ENCODE measurements at places on chromosomes 7 and 10.

- no peak for DNase-seq
Measured at GRCh38 chr7:29192811-29193210, 1.8 kb upstream of the CHN2 start.

- DNase-seq, result no peak
Measured at GRCh38 chr7:128809363-128809762, 17.6 kb downstream of the CCDC136 start.

DNA sequence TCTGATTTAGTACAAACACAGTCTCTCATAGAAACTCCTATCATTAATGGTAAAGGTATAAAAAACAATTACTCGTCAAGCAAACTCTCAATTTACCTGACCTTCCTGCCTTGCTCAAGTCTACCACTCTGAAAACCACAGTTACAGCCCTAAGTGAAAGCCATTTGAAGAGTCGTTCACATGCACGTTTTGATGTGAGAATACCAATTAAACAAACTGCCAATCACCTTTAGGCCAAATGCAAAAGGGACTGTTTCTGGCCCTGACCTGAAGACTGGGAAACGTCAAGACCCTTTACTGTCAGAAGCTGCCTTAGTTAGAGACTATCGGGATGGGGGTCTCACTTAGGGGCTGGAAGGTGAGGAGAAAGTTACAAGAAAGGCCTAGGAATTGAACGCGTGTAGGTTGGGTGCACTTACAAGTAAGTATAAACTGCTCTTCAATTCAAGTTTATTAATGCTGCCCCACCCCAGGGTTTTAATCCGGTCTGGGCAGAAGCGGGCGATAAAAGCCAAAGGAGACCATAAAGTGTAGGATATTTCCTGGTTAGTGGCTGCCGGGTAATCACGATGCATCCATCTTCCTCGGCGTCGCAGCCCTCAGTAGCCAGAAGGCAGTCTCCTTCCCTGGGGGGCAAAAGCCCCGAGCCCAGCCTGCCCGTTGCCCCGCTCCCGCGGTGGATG lies 935 bp downstream of the TM9SF3 start:
- DNase-seq, result no peak

DNA sequence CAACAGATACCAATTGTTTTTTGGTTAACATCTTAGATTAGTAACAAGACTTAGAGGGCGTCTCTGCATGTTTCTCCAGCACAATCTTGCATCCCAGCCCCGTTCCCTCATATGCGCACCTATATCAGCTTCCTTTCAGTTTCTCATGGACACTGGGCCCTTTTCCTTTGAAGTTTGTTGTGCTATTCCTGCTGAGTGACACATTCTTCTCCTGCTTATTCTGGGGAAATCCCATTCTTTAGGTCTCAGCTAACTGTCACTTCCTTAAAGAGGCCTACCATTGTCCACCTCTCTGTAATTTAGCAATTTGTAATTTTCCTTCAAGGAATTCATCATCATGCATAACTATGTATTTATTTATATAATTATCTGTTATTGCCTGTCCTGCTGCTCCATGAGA lies 110.3 kb upstream of the STEAP1B start:
- no peak for DNase-seq

DNA sequence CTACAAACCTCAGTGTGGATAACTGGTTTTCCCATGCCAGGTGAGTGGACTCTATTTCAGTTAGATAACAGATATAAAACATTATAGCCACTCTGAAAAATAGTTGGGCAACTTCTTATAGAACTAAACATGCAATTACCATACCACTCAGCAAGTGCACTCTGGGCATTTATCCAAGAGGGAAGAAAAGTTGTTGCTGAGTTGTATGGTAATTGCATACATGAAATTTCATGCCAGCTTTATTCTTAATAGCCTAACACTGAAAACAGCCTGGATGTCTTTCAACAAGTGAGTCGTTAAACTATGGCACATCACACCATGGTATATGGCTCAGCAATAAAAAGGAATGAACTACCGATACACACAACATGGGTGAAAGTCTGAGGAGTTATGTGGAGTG lies 10.6 kb upstream of the UPP1 start:
- DNase-seq, result no peak

DNA sequence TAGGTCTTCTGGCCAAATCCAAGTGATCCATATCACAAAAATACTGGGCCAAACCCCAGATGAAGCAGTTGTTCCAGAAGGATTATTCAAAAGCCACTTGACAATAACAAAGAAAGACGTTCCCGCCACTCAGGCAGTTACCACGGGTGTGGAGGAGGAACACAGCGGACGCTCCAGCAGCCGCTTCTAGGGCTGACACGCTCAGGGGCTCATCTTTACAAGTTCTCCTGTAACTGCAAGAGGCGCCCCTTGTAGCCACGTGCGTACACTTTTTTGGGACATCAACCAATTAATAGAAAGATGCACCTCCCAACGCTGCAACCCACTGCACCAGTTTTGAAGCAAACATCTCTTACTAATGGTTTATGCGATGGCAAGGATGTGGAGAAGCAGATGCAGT lies 159.4 kb downstream of the GRID1 start:
- no peak for DNase-seq

GRCh38 chr7:262251-262572 lies 27.8 kb upstream of the FOXL3 start:
- DNase-seq, result no peak

DNA sequence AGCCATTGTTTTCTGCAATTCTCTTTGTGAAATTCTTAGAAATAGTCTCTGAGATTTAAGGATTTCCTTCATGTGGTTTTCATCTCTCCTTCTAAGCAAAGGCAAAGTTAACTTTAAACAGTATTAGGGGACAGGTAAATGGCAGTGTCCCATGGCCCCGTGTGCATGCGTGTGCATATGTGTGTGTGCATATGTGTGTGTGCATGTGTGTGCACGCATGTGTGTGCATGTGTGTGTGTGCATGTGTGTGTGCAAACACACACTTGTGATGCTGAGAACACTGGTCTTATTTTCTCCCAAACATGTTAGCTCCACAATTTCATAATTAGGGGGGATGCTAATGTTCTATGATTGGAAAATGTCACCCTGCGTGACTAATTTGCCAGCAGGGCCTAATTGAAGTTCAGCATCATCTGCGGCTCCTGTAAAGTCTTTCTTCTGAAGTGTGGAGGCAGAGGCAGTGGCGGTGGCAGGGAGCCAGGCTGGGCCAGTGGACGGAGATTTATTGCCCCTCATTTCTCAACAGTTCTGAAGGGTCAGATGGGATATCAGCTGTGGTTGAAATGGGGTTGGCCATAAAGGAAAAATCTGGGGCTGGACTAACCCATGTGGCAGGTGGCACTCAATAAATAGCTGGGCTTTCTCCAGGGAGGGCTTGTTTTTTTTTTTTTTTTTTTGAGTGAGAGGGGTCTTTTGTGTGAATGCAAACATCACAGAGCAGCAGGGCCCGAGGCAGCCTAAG lies 289.3 kb upstream of the PODXL start:
- no peak for DNase-seq

DNA sequence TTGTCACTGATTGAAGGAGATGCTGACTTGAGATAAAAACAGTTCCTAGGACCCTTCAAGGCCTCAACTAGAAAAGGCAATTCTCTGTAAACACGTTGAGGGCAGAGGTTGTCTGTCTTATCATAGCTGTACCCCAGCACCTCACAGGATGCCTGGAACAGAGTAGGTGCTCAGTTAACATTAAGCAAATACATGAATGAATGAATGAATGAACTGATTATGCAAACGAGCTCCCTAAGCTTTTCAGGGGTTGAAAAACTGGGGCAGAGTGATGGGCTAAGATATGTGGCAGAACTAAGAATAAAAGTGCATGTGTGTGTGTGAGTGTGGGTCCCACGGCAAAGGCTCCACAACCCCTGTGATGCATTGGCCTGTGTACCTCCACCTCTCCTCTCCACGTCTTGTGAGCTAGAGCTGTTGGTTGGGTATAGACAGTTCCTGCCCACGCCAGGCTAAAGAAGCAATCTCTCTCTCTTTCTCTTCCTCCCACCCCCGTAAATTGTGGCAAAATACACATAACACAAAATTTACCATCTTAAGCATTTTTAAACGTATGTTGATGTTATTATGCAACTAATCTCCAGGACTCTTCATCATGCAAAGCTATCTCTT lies 20.9 kb upstream of the SMC3 start:
- DNase-seq, result no peak

GRCh38 chr7:1579481-1580421 lies 9.9 kb upstream of the PSMG3 start:
- peak; percentile 28 for DNase-seq

- DNase-seq, result peak; percentile 8
Measured at GRCh38 chr7:20408467-20408826, 77.7 kb downstream of the ITGB8 start.

DNA sequence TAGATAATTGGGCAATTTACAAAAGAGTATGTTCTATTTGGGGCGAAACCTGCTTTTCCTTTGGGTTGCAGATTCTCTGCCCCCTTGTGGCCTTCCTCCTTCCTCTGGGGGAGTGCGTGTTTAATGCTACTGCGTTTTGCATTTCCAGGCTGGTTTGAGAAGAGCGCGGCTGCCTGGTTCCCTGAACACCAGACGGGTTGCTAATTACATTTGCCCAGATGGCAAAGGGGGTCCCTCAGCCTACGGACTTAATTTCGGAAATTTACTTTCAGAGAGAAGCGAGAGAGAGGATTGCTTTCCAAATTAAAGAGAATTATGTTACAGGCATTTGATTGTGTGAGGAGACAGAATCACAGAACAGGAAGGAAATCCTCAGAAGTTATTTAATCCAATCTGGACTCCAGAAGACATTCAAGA lies 91.9 kb upstream of the JAZF1 start:
- no peak for DNase-seq

DNA sequence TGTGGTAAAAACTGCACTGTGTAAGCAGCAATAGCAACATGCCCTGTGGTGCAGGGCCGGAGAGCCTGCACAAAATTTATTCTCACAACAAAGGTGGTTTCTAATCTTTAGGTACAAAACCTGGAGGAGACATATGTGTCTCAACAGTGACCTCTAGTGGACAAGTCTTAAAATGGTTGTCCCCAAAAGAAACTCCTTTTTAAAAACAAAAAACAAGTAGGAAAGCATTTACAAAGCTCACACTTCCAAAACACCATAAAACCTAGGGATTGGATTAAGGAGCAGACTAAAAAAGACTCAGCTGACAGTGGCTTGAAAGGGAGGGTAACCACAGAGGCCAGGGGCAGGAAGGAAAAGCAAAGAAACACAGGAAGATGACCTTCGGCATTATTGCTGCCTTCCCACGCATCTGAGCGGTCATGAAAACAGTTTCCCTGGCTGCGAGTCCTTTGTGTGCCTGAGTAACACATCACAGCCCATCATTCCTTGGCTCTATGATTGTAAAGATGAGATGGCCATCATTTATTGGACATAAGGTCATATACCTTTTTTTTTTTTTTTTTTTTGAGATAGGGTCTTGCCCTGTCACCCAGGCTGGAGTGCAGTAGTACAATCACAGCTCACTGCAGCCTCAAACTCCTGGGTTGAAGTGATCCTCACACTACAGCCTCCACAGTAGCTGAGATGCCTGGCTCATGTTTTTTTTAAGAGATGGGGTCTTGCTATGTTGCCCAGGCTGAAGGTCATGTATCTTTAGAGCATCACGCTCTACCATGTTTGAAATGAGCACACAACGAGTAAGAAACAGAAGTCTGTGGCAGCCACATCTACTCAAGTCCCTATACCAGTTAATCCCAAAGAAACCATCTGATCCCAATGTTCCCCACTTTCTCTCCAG lies 39.5 kb downstream of the RSU1 start:
- DNase-seq, result peak; percentile 11

GRCh38 chr10:49488056-49488717 lies 50.7 kb downstream of the ERCC6 start:
- no peak for DNase-seq

GRCh38 chr7:146176860-146177259 lies 60.3 kb downstream of the CNTNAP2 start:
- DNase-seq, result peak; percentile 57

- no peak for DNase-seq
Measured at GRCh38 chr7:74656441-74656836, 1.1 kb upstream of the GTF2I start.

- DNase-seq, result no peak
Measured at GRCh38 chr7:40826411-40827221, 691.8 kb downstream of the SUGCT start.

GRCh38 chr10:49104323-49104722 lies 11.0 kb downstream of the VSTM4 start:
- DNase-seq, result no peak

GRCh38 chr10:79242620-79243152 lies 104.6 kb upstream of the PPIF start:
- DNase-seq, result peak; percentile 10

GRCh38 chr7:99252166-99252895 lies 20.3 kb upstream of the MYH16 start:
- DNase-seq, result no peak

- DNase-seq, result no peak
Measured at GRCh38 chr10:132570771-132571649, 33.4 kb downstream of the INPP5A start.

- DNase-seq, result no peak
Measured at GRCh38 chr7:12694817-12695216, 7.4 kb downstream of the ARL4A start.

DNA sequence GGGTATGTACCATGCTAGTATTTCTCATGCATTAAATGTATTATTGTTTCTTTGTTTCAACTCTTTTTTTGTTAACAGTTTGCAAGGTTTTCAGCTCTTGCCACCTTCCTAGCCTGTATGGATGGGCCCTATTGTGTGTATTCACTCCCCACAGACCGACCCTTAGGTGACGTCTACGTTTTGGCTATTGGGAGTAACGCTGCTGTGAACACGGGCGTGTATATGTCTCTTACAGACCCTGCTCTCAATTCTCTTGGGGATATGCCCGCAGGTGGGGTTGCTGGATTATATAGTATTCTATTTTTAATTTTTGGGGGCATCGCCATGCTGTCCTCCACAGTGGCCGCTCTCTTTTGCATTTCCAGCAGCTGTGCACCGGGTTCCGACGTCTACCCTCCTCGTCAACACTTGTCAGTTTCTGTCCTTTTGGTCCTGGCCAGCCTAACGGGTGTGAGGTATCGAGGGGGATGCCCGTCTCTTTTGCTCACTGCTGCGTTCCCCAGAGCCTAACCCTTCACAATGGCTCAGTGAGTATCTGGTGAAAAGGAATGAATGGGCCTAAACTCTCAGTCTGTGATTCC lies 64.1 kb upstream of the GNA12 start:
- DNase-seq, result no peak

DNA sequence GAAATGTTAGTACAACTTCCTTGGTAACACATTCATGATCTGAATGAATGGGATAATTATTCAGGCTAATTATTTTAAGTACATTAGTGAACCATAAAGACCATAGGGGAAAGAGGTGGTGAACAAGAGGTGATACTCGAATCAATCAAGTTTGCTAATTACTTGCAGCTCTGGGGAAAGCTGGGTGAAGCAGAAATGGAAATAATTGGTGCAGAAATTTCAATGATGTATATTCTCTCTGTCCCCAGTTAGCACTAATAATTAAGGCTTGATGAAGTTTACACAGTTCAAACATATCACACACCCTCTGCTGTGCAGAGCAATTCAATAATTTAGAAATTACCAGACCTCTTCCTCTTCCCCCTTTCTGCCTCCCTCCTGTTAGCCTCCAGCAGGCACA lies 49.4 kb upstream of the OPALIN start:
- DNase-seq, result no peak
